Pons (tissue), 1 donor: ENCODE measurements at places on chromosomes 2 and 18.

GRCh38 chr18:13745696-13746095 is 19.2 kb downstream of the RNMT start:
- DNase-seq: no peak

GRCh38 chr2:88220718-88221117 is 50.6 kb downstream of the THNSL2 start:
- DNase-seq: no peak

DNA sequence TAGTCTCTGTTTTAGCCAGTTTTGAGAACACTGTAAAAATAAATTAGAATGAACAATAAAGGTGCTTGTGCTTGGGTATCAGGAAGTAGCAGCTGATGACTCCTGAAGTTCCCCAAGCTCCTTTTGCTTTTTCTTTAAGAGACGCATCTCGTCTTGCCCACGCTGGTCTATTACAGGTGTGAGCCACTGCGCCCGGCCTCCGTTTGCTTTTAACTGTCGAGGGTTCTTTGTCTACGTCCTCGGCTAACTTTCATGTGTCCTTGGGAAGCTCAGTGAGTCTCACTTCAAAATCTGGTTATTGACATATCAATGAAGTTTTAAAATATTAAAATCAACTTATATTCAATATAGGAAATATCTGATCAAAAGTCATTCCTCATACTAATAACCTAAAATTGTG is 246.5 kb downstream of the FBXO15 start:
- no peak for DNase-seq

DNA sequence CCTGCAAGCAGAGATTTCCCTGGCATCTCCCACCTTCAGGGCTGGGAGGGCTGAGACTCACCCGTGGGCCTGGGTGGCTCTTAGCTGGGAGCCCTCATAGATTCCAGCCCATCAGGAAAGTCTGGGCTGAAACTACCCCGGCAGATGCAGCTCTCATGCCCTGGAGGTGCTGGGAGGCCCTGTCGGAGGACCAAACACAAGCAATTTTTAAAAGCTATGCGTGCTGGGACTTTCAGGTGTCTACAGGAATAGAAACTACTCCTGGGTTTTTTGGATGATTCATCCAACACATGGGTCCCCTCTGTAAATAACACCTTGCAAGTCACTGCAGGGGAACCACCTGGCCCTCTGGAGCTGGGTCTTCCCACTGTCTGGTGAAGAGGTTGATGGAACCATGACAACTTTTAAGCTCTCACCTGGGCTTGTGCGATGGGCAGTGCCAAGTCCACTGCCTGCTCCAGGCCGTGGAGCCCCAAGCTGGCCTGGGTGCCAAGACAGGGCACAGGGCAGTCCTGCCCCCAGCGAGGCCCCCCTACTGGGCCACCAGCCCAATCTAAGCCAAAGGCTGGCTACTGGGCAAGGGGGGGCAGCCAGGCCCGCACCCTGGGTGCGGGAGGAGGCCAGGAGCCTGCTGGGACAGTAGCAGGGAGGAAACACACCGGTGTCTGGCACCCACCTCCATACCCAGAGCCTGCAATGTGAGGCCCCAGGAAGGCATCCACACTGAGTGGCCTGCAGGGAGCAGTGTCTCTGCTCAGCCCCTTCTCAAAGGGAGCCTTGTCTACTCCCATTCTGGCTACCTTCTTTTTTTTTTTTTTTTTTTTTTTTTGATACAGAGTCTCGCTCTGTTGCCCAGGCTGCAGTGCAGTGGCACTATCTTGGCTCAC is 1.1 kb upstream of the GPR55 start:
- DNase-seq: no peak

- DNase-seq: no peak
Observed at GRCh38 chr2:84486441-84487115, 27.5 kb upstream of the SUCLG1 start.

- DNase-seq: no peak
Observed at GRCh38 chr2:63425079-63425416, 163.2 kb downstream of the WDPCP start.

DNA sequence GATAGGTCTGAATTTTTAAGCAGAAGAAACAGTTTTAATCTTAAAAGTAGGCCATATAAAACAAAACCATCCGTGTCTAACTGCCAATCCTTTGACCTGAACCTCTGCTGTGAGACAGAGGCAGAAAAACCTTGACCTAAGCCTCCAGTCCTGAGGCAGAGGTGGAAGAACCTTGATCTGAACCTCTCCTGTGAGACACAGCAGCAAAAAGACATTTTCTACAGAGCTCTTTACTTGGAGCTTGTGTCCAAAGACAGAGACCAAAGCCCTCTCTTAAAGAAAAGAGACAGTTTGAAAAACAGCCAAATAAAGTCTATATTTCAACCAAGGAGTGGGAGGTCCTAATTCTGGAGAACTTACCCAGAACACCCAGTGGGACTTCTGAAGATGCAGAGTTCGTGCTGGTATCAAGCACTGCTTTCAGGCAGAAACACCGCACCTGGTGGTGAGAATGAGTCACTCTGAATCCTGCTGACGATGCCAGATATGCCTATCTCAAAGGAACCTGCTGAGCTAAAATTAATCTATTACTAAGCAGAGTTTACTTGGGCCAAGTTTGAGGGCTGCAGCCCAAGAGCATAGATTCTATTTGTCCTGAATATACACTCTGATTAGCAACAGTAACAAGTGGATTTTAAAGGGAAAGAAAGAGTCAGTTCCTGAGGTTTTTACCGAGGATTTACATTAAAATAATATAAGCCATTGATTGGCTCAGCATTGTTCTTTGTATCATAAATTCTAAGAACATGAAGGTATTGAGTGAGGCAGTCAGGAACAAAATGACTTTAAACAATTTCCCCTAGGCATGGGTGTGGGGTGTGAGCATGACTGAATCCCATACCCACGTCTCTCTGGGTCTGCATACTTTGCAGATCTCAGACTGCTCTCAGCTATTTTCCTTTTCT is 806.4 kb downstream of the TRIB2 start:
- no peak for DNase-seq

- no peak for DNase-seq
Observed at GRCh38 chr2:215619022-215619958, 183.4 kb upstream of the FN1 start.

- DNase-seq: no peak
Observed at GRCh38 chr2:105496271-105496670, 97.4 kb upstream of the FHL2 start.

- DNase-seq: no peak
Observed at GRCh38 chr2:201258666-201259615, 1.4 kb upstream of the CASP8 start.

- no peak for DNase-seq
Observed at GRCh38 chr2:1101982-1102590, 151.4 kb downstream of the SNTG2 start.

- no peak for DNase-seq
Observed at GRCh38 chr2:171436307-171436706, 2.3 kb downstream of the DCAF17 start.

- no peak for DNase-seq
Observed at GRCh38 chr18:23530195-23530594, 26.9 kb downstream of the RMC1 start.

DNA sequence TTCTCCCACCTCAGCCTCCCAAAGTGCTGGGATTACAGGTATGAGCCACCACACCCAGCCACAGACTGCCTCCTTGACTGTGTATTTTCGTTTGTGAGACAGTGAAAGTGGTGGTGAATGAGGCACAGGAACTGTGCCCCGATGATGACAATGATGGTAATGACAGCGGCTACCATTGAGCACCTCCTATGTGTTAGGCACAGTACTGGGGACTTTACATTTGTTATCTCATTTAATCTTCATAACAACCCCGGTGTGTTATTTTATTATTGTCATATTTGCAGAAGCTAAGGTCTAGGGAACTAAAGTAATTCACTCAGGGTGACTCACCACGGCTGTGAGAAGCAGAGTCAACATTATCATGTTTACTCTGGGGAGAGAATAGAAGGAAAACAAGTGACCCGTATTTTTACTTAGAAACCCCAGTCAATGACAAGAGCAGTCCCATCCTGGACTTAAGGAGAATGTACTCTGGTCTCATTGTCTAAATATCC is 77.6 kb upstream of the ALPP start:
- DNase-seq: no peak

DNA sequence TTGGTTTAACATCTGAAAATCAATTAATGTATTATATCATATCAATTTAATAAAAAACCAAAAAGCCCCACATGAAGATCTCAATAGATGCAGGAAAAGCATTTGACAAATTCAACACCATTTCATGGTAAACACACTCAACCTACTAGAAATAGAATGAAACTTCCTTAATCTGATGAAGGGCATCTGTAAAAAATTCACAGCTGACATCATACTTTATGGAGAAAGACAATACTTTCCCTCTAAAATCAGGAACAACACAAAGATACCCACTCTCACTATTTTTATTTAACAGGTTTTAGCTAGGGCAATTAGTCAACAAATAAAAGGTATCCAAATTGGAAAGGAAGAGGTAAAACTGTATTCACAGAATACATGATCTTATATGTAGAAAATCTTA is 303.0 kb upstream of the ZEB2 start:
- DNase-seq: no peak

DNA sequence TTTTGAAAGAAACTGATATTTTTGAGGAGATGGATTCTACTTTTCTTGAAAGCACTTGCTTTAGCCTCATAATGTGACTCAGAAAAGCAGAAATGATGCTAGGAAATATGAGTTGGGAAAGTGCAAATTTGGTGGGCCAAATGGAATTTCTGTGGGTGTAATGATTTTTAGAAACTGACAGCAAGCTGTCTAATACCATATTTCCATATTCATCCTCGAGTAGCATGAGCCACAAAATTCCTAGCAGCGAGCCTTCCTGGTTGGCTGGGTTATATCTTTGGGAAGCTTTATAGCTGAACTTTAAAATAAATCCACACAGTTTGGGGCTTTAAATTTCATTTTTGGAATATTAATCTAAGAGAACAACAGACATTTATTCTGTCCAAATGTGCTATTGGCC is 190.0 kb downstream of the DSC3 start:
- no peak for DNase-seq

DNA sequence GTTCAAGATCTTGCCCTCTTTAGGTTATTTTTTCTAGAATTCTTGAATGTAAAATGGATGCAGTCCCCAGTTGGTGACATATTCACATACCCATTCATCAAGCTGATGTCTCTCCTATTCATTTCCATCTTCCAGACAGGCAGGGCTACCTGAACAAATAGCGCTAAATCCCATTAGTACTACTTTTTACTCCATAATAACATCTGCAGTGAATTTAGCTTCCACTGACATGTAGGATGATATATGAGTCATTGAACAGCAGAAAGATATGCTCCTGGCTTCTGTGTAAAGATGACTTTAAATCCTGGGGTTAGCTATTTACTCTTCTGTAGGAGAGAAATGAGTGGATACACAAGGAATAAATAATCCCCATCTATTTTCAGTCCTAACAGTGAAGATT is 194.7 kb downstream of the RND3 start:
- no peak for DNase-seq

- no peak for DNase-seq
Observed at GRCh38 chr2:60819155-60819862, 62.1 kb upstream of the REL start.

DNA sequence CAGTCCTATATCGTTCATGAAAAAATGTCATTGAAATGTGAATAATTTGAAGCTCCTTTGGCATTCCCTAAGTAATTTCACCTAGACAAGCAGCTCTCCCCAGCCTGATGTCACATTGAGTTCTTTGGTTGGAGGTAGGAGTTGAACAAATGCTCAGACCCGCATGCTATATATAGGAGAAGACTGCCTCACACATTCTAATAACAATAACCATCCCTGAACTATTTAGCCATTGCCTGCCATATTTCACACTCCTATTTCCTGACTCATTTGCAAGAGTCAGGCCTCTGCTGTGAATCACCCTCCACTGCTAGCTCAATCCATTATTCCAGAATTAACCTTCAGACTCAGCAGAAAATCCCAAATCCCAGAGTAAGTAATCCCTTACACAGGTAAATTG is 256.6 kb upstream of the ACVR2A start:
- DNase-seq: no peak

- no peak for DNase-seq
Observed at GRCh38 chr2:2590141-2590540, 259.1 kb upstream of the MYT1L start.

DNA sequence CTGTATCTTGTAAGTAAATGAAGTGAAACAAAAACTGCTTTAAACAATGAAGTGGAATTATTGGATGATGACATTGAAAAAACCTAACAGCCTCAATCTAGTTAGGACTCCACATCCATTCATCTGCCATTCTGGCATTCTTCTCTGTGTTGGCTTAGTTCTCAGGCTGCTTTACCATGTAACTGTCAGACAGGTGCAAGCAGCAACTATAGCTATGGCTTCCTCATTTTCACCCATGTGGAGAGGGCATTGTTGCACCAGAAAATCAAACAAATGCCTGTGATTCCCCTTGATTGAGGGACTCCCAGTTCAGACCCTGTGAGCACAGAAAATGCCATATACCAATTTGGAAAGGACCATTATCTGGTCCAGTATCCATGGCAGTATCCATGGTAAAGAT is 129.5 kb upstream of the NYAP2 start:
- no peak for DNase-seq

DNA sequence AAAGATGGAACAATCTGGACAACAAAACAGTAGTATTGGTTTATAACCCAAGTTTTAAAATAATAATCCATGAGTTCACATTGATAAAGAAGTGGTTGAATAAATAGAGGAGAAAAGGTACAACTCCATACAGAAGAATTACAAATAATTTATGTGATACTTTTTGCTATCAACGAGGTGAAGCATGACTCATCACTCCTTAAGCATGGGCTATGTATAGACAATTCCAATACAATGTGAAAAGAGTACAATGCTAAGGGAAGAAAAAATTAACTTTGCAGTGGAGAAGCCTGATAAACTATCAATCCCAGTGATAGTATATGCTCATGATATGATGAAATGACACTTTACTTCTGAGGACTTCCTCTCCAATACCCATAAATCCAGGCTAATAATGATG is 312.9 kb downstream of the GULP1 start:
- DNase-seq: no peak

DNA sequence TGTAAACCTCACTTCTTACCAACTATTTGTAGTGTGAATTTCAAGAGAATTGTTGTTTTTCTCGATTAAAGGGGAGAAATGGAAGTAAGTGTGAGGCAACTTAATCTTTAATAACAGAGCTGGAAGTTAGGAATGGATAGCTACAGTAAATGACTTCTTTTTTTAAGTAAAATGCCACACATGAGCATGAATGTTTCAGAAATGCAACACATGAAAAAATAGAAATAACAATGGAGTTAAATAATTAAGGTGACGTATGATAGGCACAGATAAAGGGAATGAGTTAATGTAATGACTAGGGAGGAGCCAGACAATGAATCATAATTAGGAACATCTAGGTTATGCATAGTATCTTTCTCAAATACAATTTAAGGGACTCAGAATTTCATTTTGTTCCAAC is 3.4 kb downstream of the REL start:
- no peak for DNase-seq

GRCh38 chr2:108611021-108611420 is 76.8 kb downstream of the LIMS1 start:
- no peak for DNase-seq

- peak; percentile 57 for DNase-seq
Observed at GRCh38 chr2:72137498-72138010, 10.1 kb downstream of the CYP26B1 start.
